Caco-2 (cell line): ENCODE measurements at places on chromosomes 5 and 9.

GRCh38 chr5:180553530-180553929, 37.8 kb downstream of the SCGB3A1 start:
- no peaks in the 10 kb centered on the region; the same call in 1 of the 2 replicates for H3K4me1 ChIP-seq
- H3K27ac ChIP-seq, result no peak overlapping the region
- no peaks in the 10 kb centered on the region for H3K27me3 ChIP-seq

- H3K36me3 ChIP-seq, result no peaks in the 10 kb centered on the region
- DNase-seq, result no peak
- peaks cover 19% of the 10 kb centered on the region; the same call in 1 of the 2 replicates for H3K4me1 ChIP-seq
Observed at GRCh38 chr5:30505014-30505886, 688.2 kb upstream of the CDH6 start.

DNA sequence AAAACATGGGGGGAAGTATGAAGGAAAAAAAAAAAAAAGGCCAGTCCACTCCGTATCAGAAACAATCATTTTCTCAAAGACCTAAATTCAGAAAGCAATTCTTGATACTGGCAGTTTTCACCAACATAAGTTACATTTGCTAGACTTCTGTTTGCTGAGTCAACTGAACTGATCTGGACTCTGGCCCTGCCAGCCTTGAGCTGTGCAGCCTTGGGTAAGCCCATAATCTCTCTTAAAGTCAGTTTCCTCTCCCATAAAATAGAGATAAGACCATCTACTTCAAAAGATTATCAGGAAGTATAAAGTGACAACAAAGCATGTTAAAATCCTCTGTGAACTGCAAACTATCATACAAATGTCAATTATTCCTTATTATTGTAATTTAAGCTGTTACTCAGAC, 106.8 kb downstream of the MAPKAP1 start:
- no peaks in the 10 kb centered on the region for H3K27me3 ChIP-seq
- H3K4me1 ChIP-seq, result peaks cover 19% of the 10 kb centered on the region
- H3K4me3 ChIP-seq, result no peak overlapping the region
- peak; percentile 71 for DNase-seq

DNA sequence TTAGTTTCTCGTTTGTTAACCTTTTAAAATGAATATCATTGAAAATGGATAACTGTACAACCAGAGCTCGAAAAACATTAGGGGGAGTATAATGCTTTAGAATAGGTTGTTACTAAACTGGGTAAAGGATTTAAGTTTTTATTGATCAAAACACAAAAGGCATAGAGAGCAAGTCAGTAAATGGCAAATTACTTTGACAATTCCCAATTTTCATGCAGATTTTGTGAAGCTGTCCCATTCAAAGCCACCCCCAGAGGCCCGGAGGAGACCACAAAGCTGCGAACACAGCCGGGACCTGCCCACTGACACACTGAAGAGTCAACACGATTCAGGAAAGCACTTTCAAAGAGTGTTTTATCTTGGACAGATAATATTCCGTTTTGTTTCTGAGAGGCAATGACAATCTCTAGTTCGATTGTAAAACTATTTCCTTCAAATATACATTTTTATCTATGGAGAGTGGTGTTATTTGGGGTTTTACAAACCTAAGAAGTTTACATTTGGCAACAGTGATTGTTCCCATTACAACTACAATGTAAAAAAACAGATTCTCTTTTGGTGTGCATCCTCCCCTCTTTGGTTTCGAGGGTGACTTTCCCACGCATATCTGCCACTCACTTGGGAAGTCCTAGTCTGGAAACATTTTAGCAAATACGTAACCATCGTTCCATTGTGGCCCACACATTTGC, 182.6 kb upstream of the TBCA start:
- no peak overlapping the region for H3K4me3 ChIP-seq
- H3K27me3 ChIP-seq, result no peaks in the 10 kb centered on the region
- H3K4me1 ChIP-seq, result no peaks in the 10 kb centered on the region
- H3K27ac ChIP-seq, result no peak overlapping the region
- no peaks in the 10 kb centered on the region for H3K36me3 ChIP-seq

DNA sequence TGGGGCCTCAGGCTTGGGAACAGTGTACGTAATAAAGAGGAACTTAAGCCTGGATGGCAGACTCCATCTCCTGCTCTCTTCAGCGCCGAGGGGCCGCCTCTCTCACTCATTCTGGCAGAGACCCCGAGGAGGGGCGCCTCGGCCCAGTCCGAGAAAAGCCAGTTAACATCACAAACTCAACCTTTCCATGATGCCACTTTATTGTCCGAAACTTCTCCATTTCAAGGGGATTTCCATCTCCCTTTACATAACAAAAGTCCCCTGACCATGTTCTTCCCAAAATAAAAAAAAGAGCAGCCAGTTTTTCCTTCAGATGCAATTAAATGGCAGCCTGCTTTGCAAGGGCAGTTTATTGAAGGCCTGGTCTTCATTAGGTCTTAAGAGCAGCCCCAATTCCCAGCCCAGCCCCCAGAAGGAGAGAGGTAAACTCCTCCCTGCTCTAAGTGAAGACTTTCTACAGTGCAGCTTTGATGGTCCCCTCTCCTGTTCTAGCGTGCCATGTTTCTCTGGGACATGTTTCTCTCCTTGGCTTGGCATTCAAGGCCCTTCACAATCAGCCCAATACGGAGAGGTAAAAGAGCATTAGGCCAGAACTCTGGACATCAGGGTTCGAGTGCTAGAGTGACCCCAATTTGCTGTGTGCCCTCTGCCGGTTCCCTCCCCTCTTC, 19.5 kb upstream of the RAB14 start:
- DNase-seq, result no peak
- H3K4me3 ChIP-seq, result no peak overlapping the region
- H3K36me3 ChIP-seq, result no peaks in the 10 kb centered on the region
- H3K4me1 ChIP-seq, result no peaks in the 10 kb centered on the region
- H3K27ac ChIP-seq, result no peak overlapping the region

DNA sequence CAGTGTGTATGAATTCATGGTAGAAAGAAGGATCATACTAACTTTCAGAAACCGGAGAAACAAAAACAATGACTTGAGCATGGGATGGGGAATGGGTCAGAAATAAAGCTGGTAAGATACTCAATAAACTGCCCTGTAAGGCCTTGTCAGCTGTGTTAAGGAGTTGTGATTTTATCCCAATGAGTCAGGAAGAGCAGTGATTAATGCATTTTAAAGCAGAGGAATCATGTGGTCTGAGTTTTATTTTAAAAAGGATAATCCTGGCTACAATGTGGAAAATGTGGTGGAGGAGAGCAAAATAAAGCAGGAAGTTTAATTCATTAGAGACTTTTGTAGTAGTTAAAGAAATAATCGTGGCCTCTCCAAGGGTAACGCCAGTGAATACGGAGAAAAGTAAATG, 28.7 kb downstream of the DHX29 start:
- no peaks in the 10 kb centered on the region for H3K4me1 ChIP-seq
- H3K27me3 ChIP-seq, result no peaks in the 10 kb centered on the region
- H3K36me3 ChIP-seq, result no peaks in the 10 kb centered on the region
- DNase-seq, result no peak
- no peak overlapping the region for H3K4me3 ChIP-seq

DNA sequence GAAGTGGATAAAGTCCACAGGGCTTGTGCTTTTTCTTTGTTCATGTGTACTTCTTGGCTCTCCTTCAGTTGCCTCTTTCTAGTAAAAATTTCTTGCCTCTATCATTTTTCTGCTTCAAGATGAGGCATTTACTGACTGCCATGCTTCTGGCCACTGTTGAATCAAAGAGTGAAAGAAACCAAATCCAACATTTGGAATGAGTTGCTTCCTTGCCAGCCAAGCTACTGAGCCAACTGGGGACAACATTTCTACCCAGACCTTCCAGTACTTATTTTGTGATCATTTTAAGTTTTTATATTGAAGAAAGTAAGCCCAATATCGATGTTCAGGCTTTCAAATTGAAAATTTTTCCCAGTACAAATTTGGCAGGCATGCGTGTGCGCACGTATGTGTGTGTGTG, 73.2 kb downstream of the SNCAIP start:
- no peak overlapping the region for H3K4me3 ChIP-seq
- no peaks in the 10 kb centered on the region for H3K36me3 ChIP-seq
- no peak for DNase-seq

GRCh38 chr5:175710326-175710725, 52.5 kb downstream of the HRH2 start:
- H3K4me3 ChIP-seq, result no peak overlapping the region
- no peaks in the 10 kb centered on the region for H3K27me3 ChIP-seq
- no peak for DNase-seq

- no peaks in the 10 kb centered on the region for H3K27me3 ChIP-seq
- no peaks in the 10 kb centered on the region for H3K4me1 ChIP-seq
- peak; percentile 52 for DNase-seq
- H3K36me3 ChIP-seq, result no peaks in the 10 kb centered on the region
- no peak overlapping the region for H3K27ac ChIP-seq
Observed at GRCh38 chr9:107484117-107484723, 5.3 kb downstream of the KLF4 start.

GRCh38 chr5:150229571-150229970, 39.7 kb downstream of the SLC6A7 start:
- H3K4me1 ChIP-seq, result no peaks in the 10 kb centered on the region
- no peaks in the 10 kb centered on the region for H3K27me3 ChIP-seq
- no peaks in the 10 kb centered on the region for H3K36me3 ChIP-seq
- DNase-seq, result no peak
- H3K27ac ChIP-seq, result no peak overlapping the region
- H3K4me3 ChIP-seq, result no peak overlapping the region

- H3K36me3 ChIP-seq, result no peaks in the 10 kb centered on the region
- no peaks in the 10 kb centered on the region for H3K27me3 ChIP-seq
Observed at GRCh38 chr9:109475526-109475925, 22.6 kb downstream of the PTPN3 start.

DNA sequence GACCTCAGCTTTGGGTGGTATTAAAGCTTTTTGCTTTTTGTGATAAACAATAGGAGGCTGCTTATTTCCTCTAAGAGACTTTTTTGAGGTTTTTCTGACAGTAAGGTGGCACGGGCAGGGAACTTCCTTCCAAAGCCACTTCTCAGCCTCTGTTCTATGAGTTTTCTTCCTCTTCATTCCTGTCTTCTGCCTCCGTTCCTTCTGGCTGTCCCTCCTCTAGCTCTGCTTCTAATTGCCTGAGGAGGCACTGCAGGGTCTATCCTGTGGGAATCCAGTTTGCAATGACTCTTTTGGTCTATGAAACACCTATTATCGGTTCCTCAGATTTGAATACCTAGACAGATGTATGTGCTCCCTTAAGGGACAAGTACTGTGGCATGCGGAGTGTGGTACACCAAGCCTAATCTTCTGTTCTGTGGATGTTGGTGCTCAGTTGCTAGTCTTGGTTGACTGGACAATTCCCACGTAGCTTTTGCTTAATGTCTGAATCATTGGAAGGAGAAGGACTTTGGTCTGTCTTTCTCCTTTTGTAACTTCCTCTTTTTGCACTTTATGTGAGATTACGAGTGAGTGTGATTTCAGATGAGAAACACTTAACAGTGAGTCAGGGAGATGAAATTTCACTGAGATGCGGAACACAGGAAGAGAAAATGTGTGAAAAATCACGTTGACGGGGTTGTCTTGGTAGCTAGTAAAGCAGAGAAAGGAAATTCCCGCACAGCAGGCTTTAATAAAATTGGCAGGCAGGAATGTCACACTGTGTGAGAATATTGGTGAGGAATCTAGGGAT, 305.2 kb downstream of the EFNA5 start:
- no peak overlapping the region for H3K4me3 ChIP-seq
- no peak for DNase-seq
- no peaks in the 10 kb centered on the region for H3K4me1 ChIP-seq
- no peaks in the 10 kb centered on the region for H3K36me3 ChIP-seq
- H3K27ac ChIP-seq, result no peak overlapping the region

DNA sequence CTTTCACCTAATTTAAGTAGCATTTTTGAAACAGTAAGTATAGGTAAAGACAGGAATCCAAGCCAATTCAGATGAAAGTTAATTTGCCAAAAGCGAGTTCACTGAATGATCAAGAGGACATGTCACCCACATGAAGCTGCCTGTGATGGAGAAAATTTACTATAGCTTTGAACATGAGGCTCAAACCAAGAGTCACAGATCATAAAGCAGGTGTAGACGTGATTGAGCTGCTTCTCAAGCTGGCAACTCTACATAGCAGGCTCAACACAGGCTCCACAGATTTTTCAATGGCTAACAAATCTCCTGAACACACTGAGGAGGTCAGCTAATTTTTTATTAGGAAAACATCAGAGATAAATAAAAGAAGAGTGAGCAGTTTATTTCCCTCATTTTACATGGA, 173.7 kb downstream of the FAM114A2 start:
- H3K4me1 ChIP-seq, result no peaks in the 10 kb centered on the region
- no peaks in the 10 kb centered on the region for H3K36me3 ChIP-seq
- H3K27me3 ChIP-seq, result no peaks in the 10 kb centered on the region
- DNase-seq, result no peak

DNA sequence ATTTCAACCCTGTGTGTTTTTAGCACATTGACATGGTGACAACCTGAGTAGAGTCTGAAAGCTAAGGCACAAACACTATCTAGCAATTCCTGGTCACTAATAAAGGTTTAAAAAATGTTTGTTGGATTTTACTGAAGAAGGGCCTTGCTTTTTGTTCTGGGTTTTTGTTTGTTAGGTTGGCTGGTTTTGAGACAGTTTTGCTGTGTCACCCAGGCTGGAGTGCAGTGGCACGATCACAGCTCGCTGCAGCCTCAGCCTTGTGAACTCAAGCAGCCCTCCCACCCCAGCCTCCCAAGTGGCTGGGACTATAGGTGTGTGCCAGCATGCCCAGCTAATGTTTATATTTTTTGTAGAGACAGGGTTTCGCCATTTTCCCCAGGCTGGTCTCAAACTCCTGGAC, 39.0 kb downstream of the PRKACG start:
- H3K27ac ChIP-seq, result no peak overlapping the region
- H3K27me3 ChIP-seq, result no peaks in the 10 kb centered on the region
- no peaks in the 10 kb centered on the region for H3K36me3 ChIP-seq
- H3K4me3 ChIP-seq, result no peak overlapping the region
- no peaks in the 10 kb centered on the region for H3K4me1 ChIP-seq
